ENCODE measurements at places on chromosomes 12 and 14.

DNA sequence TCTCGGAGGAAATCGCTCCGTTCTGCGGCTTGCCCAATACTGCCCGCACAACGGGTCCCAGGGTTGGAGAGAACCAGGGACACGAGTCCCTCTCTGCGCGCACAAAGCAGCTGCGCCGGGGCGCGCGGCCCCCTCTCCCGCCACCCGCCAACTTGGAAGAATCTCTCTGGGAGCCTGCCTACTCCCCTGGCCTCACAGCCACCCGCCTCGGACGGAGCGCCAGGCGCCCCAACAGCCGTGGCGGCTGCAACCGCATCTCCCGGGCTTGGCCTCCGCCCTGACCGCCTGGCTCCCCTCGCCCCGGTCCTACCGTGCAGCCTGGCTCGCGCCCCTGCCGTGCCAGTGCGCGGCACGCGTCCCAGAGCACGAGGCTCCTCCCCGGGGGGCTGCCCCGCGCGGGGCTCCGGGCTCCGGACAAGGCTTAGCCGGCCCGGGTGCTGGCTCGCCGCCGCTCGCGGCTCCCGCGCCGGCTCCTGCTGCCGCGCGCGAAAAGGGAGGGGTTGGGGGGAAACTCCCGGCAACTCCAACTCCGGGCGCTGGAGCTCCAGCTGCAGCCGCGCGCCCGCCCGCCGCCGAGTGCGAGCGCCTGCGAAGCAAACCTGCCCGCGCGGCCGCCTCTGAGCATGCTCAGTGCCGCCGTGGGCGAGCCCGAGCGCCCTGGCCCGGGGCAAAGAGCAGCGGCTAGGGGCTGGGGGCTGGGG, at the start of gene STXBP6:
Gene STXBP6, minus strand, starts transcription at position 580 of the 701 bp plus-strand sequence. CDS start 75,329 bp downstream, outside the sequence.
- no peak for DNase-seq

GRCh38 chr12:51752234-51752889, 96.2 kb downstream of the FIGNL2 start:
- no peak for DNase-seq

- no peak for DNase-seq
Observed at GRCh38 chr14:54475911-54476310, 12.9 kb downstream of the GMFB start.

- no peak for DNase-seq
Observed at GRCh38 chr14:68704736-68705720, 87.8 kb downstream of the ZFP36L1 start.

GRCh38 chr14:22996768-22997654, 12.9 kb downstream of the C14orf93 start:
- DNase-seq = no peak

- no peak for DNase-seq
Observed at GRCh38 chr14:93953263-93953662, 23.1 kb downstream of the ASB2 start.

DNA sequence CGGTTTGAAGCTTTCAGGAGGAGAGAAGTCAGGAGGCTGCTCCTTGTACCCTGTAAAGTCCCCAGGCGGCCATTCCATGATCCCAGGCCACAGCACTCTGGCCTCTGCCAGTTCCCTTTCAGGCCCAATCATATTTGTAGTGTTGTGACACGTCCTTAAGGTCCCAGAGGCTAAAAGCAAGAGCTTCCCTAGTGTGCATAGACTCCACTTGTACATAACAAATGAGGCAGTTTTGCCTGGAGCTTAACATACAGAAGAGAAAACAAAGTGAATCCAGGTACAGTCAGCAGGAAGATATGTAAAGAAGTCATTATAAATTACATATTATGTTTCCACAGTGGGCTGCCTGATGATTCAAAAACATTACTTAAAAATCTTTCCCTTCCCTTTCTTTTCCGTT, 81.1 kb upstream of the RPH3A start:
- DNase-seq = no peak

DNA sequence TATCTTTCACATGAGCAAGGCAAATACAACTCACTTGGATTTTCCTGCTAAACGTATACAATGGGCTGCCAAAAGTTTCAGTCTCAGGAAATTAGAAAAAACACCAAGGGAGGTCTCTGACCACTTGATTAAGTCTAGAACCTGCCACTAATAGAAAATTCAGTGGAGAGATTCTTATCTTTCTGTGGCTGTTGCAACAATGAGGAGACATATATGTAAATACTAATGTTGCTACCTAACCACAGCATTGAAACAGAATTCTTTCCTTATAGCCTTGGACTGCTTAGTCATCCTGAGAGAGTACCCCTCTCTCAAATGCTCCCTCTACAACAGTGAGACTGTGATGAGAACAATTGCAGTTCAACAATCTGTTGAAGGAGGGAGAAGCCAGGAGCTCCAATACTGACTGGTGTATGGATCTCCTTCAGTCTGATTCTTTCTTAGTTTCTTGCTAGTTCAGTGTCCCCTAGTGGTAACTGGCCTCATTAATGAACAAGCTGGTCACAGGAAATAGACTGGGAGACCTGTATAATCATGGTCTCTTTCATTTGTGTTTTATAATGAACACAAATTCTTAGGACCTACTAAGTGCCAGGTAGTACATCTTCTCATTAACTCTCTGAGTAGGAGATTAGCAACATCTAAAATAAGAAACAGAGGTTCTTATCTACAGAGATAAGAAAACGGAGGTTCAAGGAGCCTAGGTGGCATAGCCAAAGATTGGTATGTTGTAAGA, 164.5 kb downstream of the SLC38A4 start:
- DNase-seq = no peak

DNA sequence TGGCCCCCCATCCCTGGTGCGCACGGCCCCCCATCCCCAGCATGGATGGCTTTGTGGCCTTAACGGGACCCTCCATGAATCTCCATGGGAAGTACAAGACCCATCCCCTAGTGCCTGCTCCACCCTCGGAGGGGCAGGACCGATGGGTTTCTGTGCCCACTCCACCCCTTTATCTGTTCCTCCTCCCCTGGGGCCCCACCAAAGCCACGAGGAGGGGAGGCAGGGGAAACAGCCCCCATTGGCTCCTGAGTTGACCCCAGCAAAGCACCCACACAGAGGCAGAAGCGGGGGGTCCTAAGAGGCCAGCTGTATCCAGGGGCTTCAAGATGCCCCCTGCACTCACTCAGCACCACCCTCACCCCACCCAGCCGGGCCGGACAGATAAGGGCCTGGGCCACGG, 36.1 kb upstream of the TMEM179 start:
- DNase-seq = no peak

- no peak for DNase-seq
Observed at GRCh38 chr12:2233034-2233433, 180.2 kb downstream of the CACNA1C start.

DNA sequence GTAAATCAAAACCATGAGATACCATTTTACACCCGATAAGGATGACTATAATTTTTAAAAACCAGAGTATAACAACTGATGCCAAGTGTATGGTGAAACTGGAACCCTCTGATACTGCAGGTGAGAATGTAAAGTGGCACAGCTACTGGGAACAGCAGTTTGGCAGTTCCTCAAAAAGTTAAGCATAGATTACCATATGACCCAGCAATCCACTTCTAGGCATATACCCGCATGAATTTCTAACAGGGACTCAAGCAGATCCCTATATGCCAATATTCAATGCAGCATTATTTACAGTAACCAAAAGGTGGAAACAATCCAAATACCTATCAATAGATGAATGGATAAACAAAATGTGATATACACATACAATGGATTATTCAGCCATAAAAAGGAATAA, 57.4 kb downstream of the BAZ1A start:
- DNase-seq = no peak

- DNase-seq = no peak
Observed at GRCh38 chr14:104706733-104707607, 17.1 kb upstream of the ADSS1 start.

- DNase-seq = no peak
Observed at GRCh38 chr14:75794615-75795038, 133.6 kb downstream of the TTLL5 start.

- DNase-seq = no peak
Observed at GRCh38 chr12:16828891-16829290, 222.9 kb upstream of the LMO3 start.

GRCh38 chr12:123094349-123095077, 56.4 kb downstream of the PITPNM2 start:
- no peak for DNase-seq

DNA sequence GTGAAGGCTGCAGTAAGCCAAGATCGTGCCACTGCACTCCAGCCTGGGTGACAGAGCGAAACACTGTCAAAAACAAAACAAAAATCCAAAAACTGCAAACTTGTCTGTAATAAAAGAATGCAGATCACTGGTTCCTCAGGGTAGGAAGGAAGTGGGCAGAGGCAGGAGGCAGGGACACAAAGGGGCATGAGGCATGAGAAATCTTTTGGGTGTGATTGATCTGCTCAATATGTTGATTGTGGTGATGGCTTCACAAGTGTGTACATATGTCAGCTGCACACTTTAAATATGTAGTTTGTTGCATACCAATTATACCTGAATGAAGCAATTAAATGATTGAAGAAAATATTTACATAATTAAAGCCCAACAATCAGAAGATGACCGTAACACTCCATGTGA, 117.6 kb downstream of the CMAS start:
- DNase-seq = peak; percentile 14

- DNase-seq = no peak
Observed at GRCh38 chr14:97253756-97254155, 456.6 kb downstream of the VRK1 start.

GRCh38 chr14:94925416-94926173, 155.7 kb upstream of the GSC start:
- DNase-seq = no peak

DNA sequence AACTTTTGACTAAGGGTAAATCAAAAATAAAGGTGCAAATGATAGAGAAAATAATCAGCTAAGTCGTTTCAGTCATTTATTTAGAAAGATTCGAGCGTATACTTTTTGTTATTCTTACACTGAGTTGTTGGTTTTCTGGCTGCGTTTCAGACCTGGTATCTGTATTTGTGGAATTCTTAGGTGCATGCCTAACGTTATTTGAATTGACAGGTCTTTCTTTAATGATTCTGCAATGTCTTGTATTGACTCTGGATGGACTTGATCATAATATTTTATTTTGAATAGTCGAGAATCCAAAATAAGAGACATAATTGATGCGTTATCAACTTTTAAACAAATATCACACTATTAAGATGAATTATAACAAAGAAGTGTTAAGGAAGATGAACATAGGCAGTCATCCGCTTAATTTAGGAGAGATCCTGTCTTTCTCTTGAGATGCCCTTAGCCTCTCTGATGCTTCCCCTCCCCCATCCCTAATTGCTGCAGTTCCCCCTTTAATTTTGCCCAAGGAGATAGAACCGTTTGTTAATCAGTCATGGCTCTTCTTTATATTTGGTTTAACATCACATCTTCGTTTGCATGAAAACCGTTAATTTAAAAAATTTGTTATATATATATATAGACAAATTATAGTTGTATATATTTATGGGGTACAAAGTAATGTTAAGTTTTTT, 1.8 kb downstream of the ALX1 start:
- no peak for DNase-seq

DNA sequence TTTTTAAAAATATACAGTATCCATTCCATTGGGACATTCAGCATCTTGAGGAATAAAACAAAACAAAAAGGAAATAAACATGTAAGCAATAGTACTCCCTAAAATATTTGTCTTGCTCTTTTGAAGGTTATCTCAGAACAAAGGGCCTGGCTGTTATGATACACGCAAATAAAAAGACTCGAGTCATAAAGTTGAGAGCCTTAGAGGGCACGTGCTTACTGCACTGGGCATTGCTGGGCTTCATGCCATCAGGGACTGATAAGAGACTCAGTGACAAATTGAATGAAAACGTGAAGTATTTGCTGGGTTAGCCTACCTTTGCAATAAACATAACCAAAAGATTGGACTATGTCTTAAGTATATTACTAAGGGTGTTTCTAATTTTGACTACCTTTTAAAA, 118.9 kb downstream of the SLC35F4 start:
- DNase-seq = no peak

DNA sequence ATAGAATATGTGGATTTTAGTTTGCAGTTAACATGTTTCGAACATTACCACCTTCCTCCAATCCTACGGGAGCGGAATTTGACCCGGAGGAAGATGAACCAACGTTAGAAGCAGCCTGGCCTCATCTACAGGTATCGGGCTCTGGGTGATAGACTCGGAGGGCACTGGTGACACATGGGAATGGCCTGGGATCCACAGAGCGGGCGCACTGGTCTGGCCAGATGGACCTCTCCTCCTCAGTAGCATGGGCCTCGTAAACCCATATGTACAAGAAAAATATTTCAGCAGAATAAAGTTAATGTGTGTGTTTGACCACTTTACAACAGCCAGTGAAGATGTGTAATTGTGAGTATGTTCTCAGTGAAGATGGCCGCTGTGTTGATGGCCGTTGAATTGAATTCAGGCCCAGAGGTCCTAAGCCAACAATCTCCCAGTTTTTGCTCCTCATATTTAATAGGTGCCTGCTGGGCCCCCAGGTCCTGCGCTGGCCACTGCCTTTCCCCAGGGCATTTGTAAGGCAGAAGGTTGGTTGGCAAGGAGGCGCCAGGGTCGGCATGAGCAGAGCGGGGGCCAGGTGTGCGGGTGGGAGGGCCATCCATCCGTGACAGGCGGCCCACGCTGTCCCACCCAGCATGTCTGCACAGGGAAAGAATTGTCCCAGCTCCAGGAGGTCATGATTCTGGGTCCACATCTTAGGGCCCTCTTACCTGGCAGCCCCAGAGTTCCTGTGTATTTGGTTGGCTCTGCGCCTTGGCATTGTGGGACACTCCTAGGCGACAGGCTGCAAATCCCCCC, 82.0 kb upstream of the DYNC1H1 start:
- DNase-seq = no peak

- DNase-seq = no peak
Observed at GRCh38 chr14:65211341-65211987, 109.1 kb upstream of the MAX start.

GRCh38 chr12:96248136-96248931, 54.2 kb downstream of the ELK3 start:
- no peak for DNase-seq

- no peak for DNase-seq
Observed at GRCh38 chr12:49358483-49359141, 8.7 kb upstream of the SPATS2 start.

DNA sequence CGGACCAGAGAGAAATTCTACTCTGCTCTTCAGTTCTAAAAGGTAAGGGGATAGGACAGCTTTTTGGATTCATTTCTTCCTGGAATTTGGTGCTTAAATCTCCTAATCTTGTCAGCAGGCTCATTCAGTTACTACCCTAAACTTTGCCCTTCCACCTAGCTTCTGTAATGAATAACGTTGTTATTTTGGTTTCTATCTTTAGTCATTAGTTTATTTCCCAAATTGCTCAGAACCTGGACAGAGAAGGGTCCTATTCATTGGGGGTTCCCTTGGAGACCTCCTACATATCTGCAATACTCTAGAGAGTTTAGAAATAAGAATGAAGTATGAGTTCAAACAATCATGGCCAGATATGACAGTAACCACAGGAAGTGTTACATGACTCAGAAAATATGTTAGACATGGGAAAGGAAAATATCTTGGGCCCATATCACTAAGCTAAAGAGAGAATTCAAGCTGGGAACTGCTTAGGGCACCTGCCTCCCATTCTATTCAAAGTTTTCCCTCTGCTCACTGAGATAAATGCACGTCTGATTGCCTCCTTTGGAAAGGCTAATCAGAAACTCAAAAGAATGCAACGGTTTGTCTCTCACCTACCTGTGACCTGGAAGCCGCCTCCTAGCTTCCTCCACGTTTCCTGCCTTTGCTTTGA, 87.9 kb downstream of the GAS2L3 start:
- no peak for DNase-seq
